Spinal cord (tissue), 10 donors: ENCODE measurements at places on chromosomes 2 and 18. TPM values are rescaled to one million over a fixed set of nuclear protein-coding genes. Genes with fewer than 3 reads are reported as not detected.

CTAGE1 gene
- polyA plus RNA-seq = not detected

SCN1A gene
- 68.4 TPM for polyA plus RNA-seq

C2orf80 gene
- polyA plus RNA-seq = 35.4 TPM

DNA sequence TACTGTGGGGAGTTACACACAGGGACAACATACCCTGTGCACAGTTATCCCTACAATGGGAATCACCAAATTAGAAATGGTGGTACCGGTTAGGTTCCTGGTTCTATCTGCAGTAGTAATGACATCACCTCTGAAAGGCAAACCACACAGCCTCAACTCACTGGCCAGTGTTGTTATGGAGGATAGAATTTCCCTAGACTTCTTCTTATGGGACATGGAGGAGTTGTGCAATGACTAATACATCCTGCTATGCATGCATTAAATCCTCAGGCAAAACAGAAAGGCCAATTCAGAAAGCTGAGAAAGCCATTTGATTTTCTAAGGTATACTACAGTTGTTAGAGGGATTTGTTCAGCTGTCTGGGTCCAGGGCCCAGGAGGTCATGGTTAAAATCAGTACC is 439.3 kb downstream of the TMX3 start:
- no peaks in the 10 kb centered on the region for H3K36me3 ChIP-seq
- H3K27me3 ChIP-seq = no peaks in the 10 kb centered on the region
- no peak for DNase-seq
- no peaks in the 10 kb centered on the region for H3K4me1 ChIP-seq
- H3K27ac ChIP-seq = no peak overlapping the region
- H3K4me3 ChIP-seq = no peak overlapping the region

KCNS3 gene
- polyA plus RNA-seq = 28.5 TPM

RTTN gene
- polyA plus RNA-seq = 14.0 TPM

GRCh38 chr2:187383043-187383800 is 64.8 kb downstream of the CALCRL start:
- no peaks in the 10 kb centered on the region for H3K4me1 ChIP-seq
- H3K36me3 ChIP-seq = no peaks in the 10 kb centered on the region
- no peak overlapping the region for H3K27ac ChIP-seq
- DNase-seq = no peak
- H3K27me3 ChIP-seq = no peaks in the 10 kb centered on the region

GRCh38 chr2:134441153-134441863 is 187.4 kb downstream of the MGAT5 start:
- H3K27me3 ChIP-seq = no peaks in the 10 kb centered on the region
- no peak overlapping the region for H3K4me3 ChIP-seq
- peaks cover 16% of the 10 kb centered on the region for H3K4me1 ChIP-seq
- peaks cover 36% of the 10 kb centered on the region for H3K36me3 ChIP-seq
- DNase-seq = no peak
- no peak overlapping the region for H3K27ac ChIP-seq

SERPINB10 gene
- polyA plus RNA-seq = not detected

GRCh38 chr2:42450136-42450535 is 43.6 kb downstream of the KCNG3 start:
- DNase-seq = no peak
- no peak overlapping the region for H3K4me3 ChIP-seq
- no peaks in the 10 kb centered on the region for H3K27me3 ChIP-seq

FEV gene
- polyA plus RNA-seq = 0.14 TPM
